Lower lobe of right lung (tissue), 2 donors: ENCODE measurements at places on chromosomes 12 and 14. TPM values are rescaled to one million over a fixed set of nuclear protein-coding genes. Genes with fewer than 3 reads are reported as not detected.

DNA sequence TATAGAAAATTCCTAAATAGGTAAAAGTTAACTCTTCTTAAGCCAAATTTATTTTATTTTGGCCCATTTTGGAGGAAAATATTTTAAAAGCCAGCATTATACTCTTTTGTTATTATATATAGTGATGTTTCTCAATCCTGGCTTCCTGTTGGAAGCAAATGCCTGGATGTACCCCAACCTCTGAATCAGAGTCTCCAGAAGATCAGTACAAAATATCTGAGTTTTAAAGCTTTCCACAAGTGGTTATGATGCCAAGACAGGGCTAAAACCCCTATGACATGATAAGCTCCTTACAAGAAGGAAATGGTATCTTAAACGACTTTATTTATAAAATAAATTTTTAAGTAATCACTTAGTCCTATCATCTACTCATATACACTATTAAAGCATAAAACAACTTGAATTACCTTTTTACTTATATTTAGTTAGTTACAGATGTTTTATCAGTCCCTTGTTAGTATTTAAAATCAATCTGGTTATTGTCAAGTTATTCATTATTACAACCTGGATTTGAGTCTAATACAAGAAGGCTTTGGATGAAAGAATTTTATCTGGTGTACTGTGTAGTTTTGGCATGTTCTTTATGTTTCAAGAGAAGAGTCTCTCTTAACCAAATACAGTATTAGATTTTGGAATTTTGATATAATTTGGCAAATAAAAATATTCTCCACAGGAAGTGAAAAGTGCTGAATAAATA lies 238.1 kb downstream of the SLC2A13 start:
- DNase-seq = no peak

SDR9C7 gene
- total RNA-seq = not detected

SMIM41 gene
- total RNA-seq = 4.3 TPM

TOMM20L gene
- total RNA-seq = not detected
